Activated T-cell treated with anti-CD3 and anti-CD28 coated beads for 4 hours (primary cell): ENCODE measurements at places on chromosomes 7 and 10.

DNA sequence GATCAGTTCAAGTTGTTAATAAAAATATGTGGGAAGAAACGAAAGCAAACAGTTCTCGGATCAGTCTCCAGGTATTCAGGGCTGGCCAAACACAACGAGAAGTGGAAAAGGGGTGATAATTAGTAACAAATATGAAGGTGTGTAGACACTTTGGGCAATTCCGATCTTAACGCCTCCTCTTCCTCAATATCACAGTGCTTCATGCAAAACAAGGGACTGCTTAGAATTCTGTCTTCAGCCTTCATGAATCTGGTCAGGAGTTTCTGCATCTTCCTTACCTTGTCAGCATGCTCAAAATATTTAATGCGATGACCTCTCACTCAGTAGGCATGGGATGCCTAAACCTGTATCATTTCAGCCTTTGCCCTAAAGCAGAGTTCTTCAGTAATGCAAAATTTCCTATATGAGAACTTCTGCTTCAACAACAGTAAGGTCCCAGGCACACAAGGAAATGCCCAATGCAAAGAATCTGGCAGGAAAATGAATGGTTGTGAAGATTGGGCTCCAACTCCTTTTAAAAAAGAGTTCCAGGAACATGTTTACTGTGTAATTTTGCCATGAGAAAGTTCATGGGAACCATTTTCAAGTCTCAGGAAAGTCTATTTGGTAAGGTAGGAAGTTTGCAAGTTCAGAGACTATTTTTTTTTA lies 23.4 kb upstream of the VAX1 start:
- no peak for DNase-seq

GRCh38 chr7:10257438-10257837 lies 716.2 kb upstream of the PHF14 start:
- DNase-seq, result no peak

DNA sequence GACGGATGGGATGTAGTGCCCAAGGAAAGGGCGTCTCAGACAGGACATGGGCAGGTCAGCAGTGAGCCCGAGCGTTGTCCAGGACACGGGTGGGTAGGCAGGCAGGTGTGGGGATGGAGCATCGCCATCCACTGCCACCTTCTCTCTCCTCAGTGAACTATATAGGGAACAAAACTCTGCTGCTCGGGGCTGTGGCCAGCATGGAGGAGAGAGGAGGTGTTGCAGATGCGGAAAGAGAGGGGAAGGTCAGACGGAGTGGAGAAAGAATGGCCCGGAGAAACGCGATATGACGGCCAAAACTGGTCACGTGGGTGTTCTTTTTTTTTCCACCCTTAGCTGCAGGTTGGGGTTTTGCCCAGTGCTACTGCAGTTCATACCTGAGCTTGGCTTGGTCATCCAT lies 71.2 kb downstream of the GRID1 start:
- DNase-seq, result no peak

DNA sequence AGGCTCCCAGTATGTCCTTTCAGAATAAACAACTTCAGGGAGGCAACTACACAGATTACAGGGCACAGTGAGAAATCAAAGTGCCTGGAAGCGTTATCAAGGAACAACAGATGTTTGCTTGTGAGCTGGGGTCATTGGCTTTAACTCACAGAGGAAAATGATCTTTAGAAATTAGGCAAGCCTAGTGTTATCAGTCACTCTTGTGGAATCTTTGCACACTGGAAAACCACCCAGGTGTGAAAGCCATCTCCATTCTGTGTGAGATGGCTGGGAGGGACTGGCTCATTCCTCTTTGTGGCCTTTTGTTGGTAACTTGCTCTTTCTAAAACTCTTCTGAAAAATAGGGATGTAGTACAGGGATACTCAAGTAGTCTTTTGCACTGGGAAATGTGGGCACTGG lies 716.0 kb downstream of the XPNPEP1 start:
- no peak for DNase-seq

- DNase-seq, result no peak
Observed at GRCh38 chr7:126411821-126412383, 840.8 kb downstream of the GRM8 start.

GRCh38 chr10:16992611-16993119 lies 136.9 kb downstream of the CUBN start:
- DNase-seq, result no peak

GRCh38 chr10:128694168-128694850 lies 568.1 kb upstream of the MKI67 start:
- DNase-seq, result no peak

DNA sequence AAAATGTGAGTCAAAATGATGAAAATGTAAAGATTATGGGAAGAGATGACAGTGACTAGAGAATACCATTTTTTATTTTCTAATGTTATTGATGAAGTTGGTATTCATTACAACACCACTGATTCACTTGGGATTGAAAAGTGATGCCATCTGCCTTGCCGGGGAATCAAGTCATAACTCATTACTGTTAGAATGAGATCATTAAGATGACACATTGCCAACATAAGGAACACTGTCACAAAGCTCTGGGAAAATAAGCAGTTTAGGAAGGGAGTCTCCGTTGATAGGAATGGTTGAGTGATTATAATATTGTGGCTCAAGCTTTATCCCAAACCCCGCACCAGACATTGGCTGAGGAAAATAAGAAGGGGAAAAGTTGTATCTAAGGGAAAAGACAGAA lies 121.5 kb upstream of the PLPP4 start:
- no peak for DNase-seq

DNA sequence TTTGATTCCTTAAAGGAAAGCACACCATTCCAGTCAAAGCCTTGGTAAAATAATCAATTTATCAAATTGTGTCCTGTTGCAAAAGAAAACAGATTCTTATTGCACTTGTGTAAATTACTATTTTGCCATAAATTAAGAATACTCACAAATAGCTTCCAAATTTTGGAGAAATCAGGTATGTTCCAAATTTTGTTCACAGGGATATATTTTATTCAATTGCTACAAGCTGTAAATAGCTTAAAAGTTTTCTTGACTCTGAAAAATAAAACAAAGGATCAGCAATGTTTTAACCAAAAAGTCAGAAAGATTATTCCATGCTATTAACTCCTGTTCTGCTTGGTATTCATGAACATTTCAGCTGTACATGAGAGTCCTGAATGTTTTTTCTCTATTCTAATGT lies 47.4 kb upstream of the CHST3 start:
- DNase-seq, result no peak

DNA sequence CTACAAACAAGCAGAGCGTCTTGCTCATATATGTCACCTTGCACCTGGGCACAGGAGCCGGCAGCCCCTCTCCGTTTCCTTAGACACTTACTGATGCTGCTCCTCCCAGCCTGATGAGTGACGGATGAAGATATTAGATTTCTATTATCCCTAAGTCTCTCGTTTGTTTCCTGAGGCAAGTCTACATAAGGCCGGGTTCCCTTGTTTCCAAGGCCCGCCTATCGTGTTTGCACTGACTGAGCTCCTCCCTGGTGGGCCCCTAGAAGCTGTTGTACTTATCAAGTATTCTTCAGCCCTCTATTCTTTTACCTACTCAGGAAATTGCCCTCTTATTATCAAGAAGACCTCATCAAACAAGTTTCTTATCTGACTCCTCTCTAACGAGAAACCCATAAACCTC lies 18.5 kb downstream of the SH3PXD2A start:
- no peak for DNase-seq

- no peak for DNase-seq
Observed at GRCh38 chr10:131049016-131049415, 262.5 kb downstream of the TCERG1L start.

GRCh38 chr7:94049615-94050014 lies 45.5 kb upstream of the BET1 start:
- DNase-seq, result no peak

DNA sequence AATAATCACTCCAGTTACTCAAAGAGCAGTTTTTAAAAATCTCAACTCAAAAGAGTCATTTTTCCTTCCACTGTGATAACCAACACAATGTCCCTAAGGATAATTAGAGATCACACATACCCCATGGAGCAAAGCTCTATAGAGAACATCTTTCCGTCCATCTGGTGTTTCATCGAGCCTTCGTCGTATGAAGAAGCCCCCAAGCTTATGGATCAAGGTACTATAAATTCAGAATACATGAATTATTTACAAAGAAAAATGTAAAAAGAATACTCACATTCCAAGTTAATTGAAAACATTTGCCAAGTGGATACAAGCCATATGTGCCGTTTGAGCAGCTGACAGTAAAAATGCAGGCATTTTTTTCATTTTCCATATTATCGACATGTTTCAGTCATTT lies 14.8 kb downstream of the GPAM start:
- DNase-seq, result no peak
